ENCODE measurements at places on chromosomes 4 and X.

DNA sequence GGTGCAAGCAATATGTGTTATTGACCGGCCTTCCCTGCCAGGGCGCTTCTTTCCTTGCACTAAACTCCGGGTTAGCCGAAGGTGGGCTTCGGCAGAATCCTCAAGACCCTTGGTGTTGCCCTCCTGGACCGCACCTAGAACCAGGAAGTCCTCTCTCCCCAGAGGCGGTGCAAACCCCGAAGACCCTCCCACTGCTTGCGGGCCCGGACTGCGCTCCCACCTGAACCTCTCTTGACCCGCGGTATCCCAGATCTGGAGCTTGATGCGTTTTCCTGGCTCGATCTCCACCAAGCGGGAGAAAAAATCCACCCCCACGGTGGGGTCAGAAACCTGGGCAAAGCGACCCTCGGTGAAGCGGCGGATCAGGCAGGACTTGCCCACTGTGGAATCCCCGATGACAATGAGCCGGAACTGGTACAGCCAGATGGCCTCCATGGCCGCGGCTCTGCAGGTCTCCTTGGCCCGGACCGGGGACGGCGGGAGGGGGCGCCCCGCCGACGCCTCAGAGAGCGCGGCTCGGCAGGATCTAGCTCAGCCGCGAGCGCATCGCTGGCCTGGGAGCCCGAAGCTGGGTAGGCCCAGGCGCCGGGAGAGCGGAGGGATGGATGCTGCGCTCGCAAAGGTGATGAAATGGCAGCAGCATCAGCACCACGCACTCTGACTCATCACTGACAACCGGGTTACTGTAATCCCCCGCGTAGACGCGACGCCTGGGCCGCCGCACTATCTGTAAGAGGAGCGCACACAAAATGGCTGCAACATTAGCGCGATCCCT, at the start of gene RAB39B:
TSS of gene RAB39B (minus strand) at position 638 of the 775 bp plus-strand sequence. CDS start at position 435, 203 bp downstream.
- peak; percentile 53 for DNase-seq

- DNase-seq: no peak
Measured at GRCh38 chr4:6913350-6913905, 3.8 kb downstream of the TBC1D14 start.

DNA sequence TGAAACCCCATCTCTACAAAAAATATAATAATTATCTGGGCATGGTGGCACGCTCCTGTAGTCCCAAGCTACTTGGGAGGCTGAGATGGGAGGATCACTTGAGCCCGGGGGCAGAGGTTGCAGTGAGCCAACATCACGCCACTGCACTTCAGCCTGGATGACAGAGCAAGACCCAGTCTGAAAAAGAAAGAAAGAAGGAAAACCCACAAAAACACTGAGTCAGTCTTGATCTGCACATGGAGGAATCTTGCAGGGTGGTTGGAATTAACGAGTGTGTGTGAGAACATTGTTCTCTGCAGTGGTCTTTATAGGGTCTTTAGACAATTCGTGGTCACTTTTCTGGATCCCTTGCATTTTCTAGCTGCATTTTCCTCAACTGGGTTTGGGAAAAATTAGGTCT, 23.2 kb downstream of the ADD1 start:
- DNase-seq: no peak

GRCh38 chr4:108399610-108400265, 220.6 kb upstream of the RPL34 start:
- DNase-seq: no peak

GRCh38 chr4:174418640-174419212, 103.6 kb downstream of the HPGD start:
- DNase-seq: no peak

DNA sequence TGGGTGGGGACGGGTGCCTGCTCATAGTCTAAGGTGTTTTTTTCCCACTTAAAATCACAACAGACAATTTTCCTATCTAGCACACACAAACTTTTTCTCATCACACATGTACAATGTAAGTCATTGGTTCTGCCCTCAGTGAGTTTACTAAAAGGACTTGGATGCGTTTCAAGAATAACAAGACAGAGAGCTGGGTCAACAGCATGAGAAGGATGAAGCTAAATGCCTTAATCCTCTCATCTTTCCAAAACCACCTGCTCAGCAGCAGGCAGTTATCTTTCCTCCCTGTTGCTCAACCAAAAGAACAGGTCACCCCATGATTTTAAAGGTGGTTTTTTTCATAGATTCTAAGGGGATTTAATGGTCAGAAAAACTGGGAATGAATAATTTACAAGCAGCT, 40.1 kb downstream of the OFD1 start:
- DNase-seq: no peak

- DNase-seq: no peak
Measured at GRCh38 chrX:130139474-130140201, 26.0 kb downstream of the AIFM1 start.

- no peak for DNase-seq
Measured at GRCh38 chrX:133846311-133846710, 139.1 kb downstream of the GPC3 start.

- no peak for DNase-seq
Measured at GRCh38 chr4:1714303-1715001, 2.3 kb upstream of the SLBP start.

DNA sequence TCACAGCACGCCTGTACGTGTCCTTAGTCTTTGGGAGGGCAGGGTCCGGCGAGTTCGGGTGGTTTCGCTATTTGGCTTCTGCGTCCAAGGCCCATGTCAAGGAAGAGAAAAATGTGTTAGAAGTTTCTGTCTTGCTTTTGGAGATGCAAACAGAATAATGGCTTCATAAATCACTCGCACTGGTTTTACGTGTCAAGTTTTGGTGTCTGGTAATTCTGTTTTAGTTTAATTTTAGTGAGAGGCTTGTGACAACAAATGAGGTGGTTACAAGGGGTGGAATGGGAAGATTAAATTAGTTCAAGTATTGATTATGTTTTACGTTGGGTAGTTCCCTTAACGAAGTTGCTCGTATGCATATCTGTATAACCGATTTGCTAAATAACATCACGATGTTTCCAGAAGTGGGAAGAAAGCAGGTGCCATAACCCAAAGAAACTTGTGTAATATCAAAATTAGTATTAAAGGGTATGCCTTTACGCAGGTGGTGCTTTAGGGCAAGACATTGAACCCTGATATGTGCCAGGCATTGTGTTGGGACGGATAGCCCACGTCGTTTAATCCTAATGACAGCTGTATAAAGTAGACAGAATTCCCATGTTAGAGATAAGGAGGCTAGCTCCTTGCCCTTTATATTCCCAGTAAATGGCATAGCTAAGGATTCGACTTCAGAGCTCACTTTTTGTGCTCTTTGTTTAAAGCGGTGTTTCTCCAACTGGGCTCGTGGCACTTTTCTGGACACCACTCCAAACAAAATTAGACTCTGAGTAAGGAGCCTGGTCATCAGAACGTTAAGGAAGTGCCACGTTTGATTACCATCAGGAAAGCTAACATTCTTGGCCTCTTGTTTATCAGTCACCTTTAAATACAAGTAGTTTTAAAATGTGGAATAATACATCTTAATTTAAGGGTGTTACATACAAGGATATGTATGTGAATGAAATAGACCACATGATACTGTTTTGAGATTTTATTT, 843 bp downstream of the RPL34 start:
- no peak for DNase-seq

GRCh38 chr4:69321153-69321729, 41.0 kb downstream of the UGT2B28 start:
- no peak for DNase-seq

- no peak for DNase-seq
Measured at GRCh38 chrX:15269618-15270521, at the start of gene ASB9. ASB9 (minus strand) TSS chrX:15270083; CDS start chrX:15269874, 209 bp downstream.

DNA sequence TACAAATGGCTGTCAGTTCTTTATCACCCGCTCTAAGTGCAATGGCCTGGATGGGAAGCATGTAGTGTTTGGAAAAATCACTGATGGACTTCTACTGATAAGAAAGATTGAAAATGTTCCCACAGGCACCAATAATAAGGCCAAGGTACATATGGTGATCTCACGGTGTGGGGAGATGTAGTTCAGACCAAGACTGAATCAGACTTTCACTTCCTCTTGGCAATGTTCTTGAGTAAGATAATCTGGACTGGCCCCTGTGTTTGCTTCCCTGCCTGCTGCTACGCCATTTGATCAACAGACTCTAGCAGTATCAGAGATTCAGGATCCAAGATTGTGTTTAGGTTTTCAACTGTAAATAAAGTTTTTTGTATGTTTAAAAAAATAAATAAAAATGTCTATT, 682.2 kb upstream of the AMOT start:
- DNase-seq: no peak

- DNase-seq: no peak
Measured at GRCh38 chr4:67103001-67103747, 442.1 kb downstream of the CENPC start.

- no peak for DNase-seq
Measured at GRCh38 chr4:185745891-185746290, 66.1 kb downstream of the SORBS2 start.

- DNase-seq: no peak
Measured at GRCh38 chr4:86894455-86894854, 2.2 kb upstream of the C4orf36 start.

GRCh38 chr4:53551958-53552357, 39.3 kb downstream of the LNX1 start:
- no peak for DNase-seq

DNA sequence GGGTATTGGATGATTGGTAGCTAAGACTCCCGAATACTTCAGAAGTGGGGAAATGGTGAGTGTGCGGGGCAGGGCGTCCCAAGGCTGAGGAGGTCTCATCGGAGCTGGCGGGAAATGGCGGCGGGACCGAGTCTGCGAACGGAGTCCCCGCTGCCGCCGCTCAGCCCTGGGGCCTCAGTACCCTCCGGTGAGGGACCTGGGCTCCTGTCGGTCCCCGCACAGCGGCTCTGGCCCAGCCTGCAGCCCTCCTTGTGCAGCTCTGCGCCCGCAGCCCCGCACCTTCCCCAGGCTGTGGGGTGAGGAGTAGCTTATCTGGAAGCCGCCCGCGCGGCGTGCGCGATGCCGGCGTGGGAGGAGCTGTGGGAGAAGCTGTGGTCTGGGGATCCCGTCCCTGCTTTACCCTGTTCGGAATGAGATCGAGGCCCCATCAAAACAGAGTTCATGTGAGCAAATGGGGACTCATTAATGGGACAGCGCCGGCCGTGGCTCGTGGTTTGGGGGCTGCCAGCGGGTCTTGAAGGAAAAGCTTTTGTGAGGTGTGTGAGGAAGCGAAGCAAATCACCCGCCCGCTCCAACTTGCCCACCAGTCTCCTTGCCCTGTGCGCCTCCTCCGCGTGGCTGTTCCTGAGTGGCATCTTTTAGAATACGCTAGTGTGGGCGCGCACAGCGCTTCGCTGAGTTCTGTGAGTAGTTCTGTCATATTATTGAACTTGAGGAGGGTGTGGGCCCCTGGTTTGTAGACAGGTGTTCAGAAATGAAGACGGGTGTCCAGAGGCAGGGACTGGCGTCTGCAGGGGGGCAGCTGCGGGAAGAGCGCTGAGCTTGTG, 531 bp downstream of the ZNF141 start:
- peak; percentile 37 for DNase-seq

DNA sequence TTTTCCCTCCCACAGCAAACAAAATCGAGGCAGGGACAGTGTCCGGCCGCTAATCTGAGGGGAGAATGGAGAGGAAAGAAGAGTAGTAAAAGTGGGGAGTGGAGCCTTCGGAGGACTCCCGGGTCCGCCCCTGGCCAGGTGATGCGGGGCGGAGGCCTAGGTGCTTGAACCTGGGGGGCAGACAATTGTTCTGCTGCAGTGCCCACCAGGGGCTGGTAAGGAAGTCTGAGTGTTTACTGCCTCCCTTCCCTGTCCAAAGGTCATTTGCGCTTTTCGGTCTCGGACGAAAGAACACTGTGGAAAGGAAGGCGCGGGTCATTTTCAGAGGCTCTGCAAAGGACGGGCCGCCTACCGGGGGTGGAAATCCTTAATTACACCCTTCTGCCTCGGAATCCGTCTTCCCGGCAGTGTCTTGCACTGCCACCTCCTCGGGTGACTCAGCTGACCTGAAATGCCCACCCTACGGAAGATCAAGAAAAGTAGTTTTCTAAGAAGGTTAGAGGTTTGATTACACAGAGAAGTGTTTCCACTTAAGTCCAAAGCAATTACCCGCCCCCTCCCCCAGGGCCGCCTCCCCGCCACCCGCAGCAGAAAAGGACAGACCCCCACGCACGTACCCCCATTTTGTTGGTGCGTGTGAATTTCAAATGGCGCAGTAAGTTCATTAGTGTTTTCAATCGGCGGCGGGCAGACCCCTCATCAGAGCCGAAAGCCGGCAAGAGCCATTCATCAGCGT, 99.9 kb upstream of the TENM3 start:
- no peak for DNase-seq

DNA sequence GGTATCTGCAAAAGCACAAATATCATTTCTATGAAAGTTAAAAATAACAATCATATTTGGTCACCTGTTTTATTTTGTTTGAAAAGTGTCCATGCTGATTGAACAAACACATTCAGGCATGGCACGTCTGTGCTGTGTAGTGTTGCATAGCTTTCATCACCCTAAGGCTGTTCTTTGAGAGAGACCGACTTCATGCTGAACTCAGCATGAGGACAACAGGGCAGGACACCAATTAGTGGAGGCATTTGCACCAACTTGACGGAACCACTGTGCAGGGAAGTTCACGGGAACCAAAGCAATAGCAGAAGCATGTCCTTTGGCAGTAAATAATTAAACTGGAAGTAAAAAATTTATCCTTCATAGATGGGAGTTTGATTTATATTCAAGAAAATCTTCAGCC, 158.4 kb upstream of the SLC7A11 start:
- DNase-seq: no peak

DNA sequence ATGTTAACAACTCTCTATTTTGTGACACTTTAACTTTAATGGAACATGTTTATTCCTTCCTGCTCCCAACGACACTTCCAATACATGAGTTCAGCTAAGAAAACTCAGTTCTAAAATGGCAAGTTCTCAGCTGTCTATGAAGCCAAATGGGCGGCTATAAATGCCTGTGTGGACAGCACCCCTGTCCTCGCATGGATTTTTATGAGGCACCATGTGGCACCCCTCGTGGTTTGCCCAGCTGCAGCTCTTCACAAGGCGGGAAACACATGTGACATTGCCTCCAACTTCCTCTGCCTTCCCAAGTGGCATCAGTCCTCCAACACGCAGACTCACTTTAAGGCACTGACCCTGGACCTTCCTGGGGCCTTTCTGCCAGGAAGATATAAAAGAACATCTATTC, 48.0 kb downstream of the SH3RF1 start:
- no peak for DNase-seq

DNA sequence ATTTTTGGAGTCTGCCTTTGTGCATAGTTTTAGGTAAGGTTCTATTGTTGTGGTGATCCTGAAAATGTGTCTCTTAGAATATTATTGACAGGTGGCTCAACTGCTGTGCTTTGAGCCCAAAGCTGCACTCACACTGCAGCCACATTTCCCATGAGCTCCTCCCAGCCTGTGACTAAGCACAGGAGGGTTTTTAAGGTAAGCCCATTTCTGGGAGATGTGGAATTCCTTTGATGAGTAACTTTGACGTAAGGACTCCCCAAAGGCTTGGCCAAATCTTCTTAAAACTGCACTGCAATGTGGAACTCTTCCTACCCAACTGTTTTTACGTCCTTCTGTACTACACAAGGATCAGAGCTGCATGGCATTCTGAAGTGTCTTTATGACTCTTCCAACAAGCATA, 20.0 kb upstream of the TMPRSS11A start:
- no peak for DNase-seq
